Purkinje cell (primary cell): ENCODE measurements at places on chromosomes 6 and 20. TPM values are rescaled to one million over a fixed set of nuclear protein-coding genes. Genes with fewer than 3 reads are reported as not detected.

FKBP1C gene
- 0.38 TPM in 1 of 2 replicates, not detected in the other for polyA plus RNA-seq

C6orf132 gene
- polyA plus RNA-seq: not detected in 2 replicates

EYA2 gene
- 2.0 TPM in 1 of 2 replicates, not detected in the other for polyA plus RNA-seq

CLVS2 gene
- 13.4 and 16.6 TPM in 2 replicates for polyA plus RNA-seq

MEP1A gene
- not detected in 2 replicates for polyA plus RNA-seq

MRPS10 gene
- polyA plus RNA-seq: 38.6 and 41.2 TPM in 2 replicates

HLA-DOB gene
- polyA plus RNA-seq: not detected in 2 replicates

MAP3K5 gene
- polyA plus RNA-seq: 7.7 and 9.0 TPM in 2 replicates

TNFRSF6B gene
- polyA plus RNA-seq: not detected in 2 replicates

MYL9 gene
- polyA plus RNA-seq: not detected in 2 replicates

XKR7 gene
- polyA plus RNA-seq: 0.04 and 0.35 TPM in 2 replicates

BHLHE23 gene
- not detected in 2 replicates for polyA plus RNA-seq

LPIN3 gene
- polyA plus RNA-seq: not detected in 2 replicates

SYTL3 gene
- not detected in 2 replicates for polyA plus RNA-seq
